ENCODE measurements at places on chromosomes 1 and 21.
A peak's percentile ranks its signal among the peaks of the same experiment; 100 is the strongest.

GRCh38 chr1:55071477-55071876, 32.1 kb downstream of the PCSK9 start:
- no peak for DNase-seq

GRCh38 chr1:228073857-228074545, 8.5 kb upstream of the ARF1 start:
- DNase-seq, result peak; percentile 41

GRCh38 chr1:236830560-236830959, 35.5 kb downstream of the MTR start:
- DNase-seq, result no peak

DNA sequence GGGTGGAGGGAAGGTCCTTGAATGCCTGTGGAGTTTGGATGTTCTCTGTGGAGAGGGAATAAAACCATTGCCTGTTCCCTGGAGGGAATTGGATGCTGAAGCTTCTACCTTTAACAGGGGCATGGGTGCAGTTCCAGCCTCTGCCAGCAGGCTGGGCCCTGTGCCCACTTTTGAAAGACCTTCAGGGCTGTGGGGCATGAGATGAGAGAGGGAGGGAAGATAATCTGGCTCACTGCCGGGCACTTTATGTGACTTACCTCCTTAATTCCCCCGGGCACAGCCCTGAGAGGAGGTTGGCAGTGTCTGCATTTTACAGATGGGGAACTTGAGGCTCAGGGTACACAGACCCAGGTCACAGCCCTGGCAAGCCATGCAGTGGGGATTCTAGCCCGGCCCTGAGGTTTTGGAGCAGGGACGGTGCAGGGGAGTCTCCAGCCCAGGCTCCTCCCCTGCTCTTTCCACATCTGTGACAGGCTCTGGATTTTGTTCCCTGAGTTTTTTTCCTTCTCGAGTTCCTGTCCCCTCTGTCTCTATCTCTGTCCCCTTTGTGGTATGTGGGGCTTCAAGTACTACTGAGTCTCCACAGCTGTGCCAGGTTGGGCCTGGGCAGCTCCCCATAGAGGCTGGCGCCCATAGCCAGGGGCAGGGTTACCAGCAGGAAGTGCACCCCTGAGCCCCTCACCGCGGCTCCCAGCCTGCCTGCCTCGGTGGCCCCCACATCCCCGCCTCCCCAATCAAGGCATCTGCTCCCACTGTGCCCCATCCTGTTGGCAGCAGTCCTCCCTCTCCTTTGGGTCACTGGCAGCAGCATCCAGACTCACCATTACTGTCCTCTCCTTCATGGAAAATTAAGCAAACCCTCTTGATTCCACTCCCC, 14.0 kb upstream of the THEMIS2 start:
- DNase-seq, result peak; percentile 82

- DNase-seq, result no peak
These were observed 53.6 kb downstream of the FBXO42 start for GRCh38 chr1:16298653-16299052.

DNA sequence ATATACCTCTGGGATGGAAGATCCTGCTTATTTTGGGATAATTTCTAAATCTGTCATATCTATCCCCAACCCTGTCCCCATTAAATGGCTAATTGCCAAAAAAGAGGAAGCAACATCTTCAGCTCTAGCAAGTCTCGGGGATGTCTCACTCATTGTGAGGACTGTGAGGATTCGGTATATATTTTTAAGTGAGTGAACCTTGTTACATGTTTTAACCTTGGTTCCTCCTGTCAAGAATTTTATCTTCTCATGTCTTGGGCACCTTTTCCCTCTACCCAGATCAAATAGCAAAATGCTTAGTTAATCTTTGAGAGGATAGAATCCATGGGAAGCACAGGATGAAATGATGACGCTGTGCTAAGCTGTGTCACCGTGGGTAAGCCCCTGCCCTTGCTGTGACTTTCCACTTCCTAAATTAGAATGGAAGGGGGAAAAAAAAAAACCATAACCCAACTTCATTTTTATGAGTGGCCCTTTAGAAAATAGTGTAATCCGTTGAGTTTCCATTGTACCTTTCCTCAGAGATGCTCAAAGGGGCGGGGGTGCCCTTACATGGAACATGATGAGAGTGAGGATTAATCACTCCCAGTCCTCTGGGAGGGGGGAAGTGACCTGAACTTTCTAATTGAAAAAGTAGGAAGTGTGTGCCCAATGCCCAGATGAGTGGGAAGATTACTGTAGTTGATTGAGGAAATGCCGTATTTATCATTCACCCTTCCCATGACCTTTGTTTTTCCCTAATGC, 7.6 kb downstream of the ATP1A1 start:
- DNase-seq, result no peak

GRCh38 chr1:50658459-50659076, 235.3 kb upstream of the DMRTA2 start:
- no peak for DNase-seq

GRCh38 chr1:17665950-17666720, 89.0 kb upstream of the ACTL8 start:
- no peak for DNase-seq

GRCh38 chr21:30620080-30620479, 347 bp upstream of the KRTAP20-4 start:
- DNase-seq, result no peak
